DMS79 treated with DMSO at 0.1 percent for 48 hours (cell line): ENCODE measurements at places on chromosomes 11 and 22.

GRCh38 chr11:67648140-67648795 is 2.3 kb downstream of the ACY3 start:
- no peak for DNase-seq

DNA sequence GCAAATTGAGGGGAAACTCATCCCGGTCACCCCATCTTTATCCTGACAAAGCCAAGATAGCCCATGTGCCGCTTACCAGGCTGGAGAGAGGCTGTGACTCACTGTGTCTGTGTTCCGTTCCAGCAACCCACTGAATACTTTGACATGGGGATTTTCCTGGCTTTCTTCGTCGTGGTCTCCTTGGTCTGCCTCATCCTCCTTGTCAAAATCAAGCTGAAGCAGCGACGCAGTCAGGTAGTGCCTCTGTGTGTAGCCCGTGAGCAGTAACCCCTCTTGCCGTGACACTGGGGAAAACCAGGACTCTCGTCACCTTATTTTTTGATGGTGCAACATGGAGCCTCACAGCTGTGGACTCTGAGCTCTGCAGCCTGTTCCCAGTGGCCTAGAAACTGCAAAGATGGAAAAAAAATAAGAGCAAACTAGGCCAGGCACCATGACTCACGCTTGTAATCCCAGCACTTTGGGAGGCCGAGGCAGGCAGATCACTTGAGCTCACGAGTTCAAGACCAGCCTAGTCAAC is 16.9 kb downstream of the C22orf31 start:
- no peak for DNase-seq

DNA sequence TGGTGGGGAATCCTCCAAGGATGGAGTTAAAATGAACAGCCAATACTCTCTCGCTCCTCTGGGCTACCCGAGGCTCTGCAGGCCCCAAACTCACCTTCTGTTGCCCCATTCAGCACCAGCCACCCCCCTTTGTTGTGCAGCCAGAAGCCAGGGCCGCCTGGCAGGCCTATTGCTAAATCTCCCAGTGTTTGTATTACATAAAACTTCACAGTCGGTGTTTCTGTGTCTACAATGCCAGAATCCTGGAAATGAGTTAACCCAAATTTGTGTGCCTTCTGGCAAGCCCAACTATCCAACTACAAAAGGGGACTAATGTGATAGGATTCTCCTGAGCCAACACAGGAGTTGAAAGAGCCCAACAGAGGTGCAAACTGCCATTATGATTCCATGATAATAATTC is 9.3 kb downstream of the KCNJ5 start:
- no peak for DNase-seq

DNA sequence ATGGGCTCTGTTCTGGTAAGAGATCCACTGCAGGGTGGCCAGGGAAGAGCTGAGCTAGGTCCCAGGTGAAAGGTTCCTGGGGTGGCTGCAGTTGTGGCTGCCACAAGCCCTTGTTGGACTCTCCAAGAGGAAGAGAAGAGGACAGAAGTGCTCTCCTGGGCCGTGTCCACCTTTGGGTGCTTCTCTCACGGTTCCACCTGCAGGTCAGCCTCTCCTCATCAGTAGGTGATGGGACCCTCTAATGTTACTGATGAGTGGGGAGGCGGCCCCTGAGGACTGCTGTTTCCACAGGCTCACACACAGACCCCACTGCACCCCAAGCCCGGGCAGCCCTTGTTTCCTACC is 804.9 kb downstream of the BRD1 start:
- no peak for DNase-seq

- no peak for DNase-seq
These were observed 15.3 kb upstream of the BID start for GRCh38 chr22:17789379-17790200.

DNA sequence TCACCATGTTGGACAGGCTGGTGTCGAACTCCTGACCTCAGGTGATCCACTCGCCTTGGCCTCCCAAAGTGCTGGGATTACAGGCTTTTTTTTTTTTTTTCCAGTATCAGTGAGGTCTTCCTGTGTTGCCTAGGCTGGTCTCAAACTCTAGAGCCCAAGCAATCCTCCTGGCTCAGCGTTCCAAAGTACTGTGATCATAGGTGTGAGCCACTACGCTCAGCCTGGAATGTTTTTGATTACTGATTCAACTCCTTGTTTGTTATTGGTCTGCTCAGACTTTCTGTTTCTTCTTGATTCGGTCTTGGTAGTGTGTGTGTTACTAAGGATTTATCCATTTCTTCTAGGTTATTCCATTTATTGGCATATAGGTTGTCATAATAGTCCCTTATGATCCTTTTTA is 31.3 kb downstream of the NAGA start:
- DNase-seq: no peak

DNA sequence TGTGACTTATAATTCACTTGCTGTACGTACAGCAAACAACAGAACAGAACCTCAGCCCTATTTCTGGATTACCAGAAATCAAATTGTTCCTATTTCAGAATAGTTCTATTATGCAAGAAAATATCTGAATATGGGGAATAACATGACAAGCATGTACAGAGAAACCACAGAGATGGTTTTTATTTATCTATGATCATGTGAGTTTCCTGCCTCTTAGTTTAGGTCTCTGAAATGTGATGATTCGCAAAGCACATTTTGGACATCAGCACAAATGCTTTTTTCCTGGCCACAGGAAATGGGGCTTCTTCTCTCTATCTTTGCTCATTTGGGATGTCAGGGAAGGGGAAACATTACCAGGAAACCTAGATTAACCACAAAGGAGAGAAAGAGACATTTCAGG is 266.7 kb upstream of the CTSC start:
- no peak for DNase-seq

GRCh38 chr11:30538251-30538650 is 47.9 kb downstream of the MPPED2 start:
- DNase-seq: no peak

- no peak for DNase-seq
These were observed 38.2 kb downstream of the PRDM11 start for GRCh38 chr11:45184640-45185039.

GRCh38 chr11:44308923-44309477 is 939 bp downstream of the ALX4 start:
- no peak for DNase-seq

DNA sequence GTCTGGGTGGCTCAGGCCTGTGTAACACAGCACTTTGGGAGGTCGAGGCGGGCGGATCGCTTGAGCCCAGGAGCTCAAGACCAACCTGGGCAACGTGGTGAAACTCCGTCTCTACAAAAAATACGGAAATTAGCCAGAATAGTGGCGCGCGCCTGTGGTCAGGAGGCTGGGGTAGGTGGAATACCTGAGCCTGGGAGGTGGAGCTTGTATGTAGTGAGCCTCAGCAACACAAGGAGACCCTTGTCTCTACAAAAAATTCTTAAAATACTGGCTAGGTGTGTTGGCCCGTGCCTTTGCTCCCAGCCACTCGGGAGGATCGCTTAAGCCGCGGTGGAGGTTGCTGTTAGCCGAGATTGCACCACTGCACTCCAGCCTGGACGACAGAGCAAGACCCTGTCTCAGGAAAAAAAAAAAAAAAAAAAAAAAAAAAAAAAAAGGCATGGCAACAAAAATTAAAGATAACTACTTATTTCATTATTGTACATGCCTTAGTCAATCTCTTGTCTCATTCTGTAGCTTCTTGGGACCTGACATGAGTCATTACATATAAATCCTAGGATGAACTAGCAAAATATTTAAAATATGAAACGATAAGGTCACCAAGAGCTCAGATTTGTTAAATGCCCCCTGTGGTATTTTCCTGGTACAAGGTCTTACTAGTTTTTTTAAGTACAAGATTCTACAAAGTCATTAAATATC is 1.1 kb downstream of the TAF1D start:
- peak; percentile 43 for DNase-seq

DNA sequence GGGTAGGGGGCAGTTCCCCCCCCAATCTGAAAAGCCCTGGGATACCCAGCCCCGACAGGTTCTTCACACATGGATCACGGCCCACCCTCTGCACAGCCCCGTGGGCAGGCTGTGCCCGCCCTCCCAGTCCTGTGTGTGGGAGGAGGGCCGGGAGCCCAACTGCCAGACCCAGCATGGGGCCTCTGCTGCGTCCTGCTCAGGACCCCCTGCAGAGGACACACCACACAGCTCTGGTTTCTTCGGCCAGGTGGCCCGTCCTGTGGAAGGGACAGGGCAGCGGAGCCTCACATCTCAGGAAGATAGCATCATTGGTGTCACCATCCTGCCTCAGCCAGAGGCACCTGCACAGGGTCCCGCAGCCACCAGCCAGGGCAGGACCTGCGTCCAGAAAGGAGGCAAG is 396.0 kb downstream of the TBC1D22A start:
- no peak for DNase-seq

DNA sequence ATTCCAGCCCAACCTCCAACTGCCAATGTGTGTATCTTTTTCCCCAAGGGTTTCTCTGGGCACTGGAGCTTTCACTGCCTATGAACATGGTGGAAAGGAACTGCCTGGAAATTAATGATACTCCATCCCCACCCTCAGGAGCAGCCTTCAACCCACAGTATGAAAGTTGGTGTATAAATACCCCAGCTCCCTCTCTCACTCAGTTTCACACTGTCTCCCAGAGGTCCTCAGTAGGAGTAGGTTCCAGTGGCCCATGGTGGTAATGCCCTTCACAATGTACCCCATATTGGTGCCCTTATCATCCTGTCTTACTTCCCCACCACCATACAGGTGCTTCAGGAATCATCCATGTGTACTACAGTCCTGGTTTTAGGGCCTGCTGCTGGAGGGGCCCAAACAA is 462.6 kb downstream of the MIAT start:
- no peak for DNase-seq

DNA sequence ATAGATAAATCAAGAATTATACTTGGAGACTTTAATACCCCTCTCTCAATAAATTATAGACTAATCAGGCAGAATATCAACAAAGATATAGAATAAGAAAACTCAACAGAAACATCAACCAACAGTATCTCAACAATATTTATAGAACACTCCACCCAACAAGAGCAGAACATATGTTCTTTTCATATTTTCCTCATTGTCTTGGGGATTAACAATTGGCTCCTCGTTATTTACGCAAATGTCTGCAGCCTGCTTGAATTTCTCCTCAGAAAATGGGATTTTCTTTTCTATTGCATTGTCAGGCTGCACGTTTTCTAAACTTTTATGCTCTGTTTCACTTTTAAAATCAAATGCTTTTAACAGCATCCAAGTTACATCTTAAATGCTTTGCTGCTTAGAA is 37.0 kb upstream of the FBLN1 start:
- no peak for DNase-seq

GRCh38 chr11:10076458-10077141 is 217.4 kb downstream of the SBF2 start:
- DNase-seq: no peak

- no peak for DNase-seq
These were observed 62.6 kb downstream of the SWAP70 start for GRCh38 chr11:9726321-9727022.
